ENCODE measurements at places on chromosomes 12 and 14.

- DNase-seq: peak; percentile 19
These were observed 1323.3 kb downstream of the LRFN5 start for GRCh38 chr14:42929806-42930480.

DNA sequence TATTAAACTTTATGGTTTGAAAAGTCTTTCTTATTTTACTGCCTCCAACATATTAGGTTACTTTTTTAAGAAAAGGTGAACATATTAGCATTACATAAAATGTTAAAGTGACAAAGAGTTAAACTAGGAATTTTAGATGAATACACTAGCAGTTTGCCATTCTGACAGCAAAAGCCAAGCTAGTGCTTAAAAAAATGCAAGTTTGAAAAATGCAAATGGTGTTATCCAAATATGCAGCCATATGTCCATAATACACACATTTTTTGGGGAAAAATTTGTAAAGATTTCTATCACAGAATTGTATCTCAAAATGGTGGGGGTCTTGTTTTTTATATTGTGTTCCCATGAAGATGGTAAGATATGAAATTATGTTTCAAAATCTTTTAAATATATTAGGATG lies 466.1 kb downstream of the FOXG1 start:
- no peak for DNase-seq

- DNase-seq: no peak
These were observed 643 bp upstream of the TAMALIN start for GRCh38 chr12:52005903-52006703.

GRCh38 chr14:72906316-72906715 lies 12.4 kb upstream of the DPF3 start:
- DNase-seq: no peak

DNA sequence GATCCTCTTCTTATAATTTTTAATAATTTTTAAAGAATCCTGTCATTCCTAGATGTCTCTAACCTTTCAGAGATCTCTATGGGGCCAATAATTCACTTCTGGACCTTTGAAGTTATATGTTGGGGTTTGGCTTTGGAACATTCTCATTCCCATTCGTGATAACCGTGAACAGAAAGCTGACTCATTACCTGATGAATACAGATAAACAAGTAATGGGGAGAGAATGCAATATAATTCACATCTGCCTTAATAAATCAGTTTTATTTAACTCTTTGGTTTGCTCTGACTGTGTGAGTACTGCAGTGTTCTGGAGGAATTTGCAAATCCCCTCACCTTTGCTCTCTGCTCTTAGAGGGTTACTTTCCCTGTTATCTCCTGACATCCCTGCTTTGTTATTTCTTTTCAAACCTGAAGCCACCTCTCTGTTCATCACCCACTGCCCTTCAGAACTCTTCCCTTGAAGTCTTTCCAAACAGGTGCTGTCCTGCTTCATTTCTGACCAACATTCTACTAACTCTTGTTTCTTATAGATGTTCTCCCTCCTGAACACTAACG lies 79.6 kb upstream of the SLC38A2 start:
- no peak for DNase-seq

GRCh38 chr12:24293549-24293948 lies 344.1 kb upstream of the SOX5 start:
- no peak for DNase-seq

DNA sequence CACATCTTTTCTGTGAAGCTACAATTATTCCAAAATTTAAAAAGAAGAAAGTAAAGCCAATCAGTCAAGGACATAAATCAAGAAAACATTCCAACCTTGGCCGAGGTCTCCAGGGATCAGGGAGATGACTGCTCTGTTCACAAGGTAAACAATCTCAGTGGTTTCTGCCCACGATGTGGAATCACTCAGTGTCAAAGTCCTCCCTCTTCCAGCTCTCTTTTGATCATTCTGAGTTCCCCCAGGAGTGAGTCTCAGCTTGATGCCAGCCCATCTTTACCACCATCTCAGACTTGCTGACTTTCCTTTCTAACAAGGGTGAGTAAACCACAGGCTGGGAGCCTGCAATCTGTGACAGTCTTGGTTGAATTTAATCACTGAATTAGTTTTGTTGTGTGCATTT lies 4.8 kb upstream of the SERPINA9 start:
- no peak for DNase-seq

DNA sequence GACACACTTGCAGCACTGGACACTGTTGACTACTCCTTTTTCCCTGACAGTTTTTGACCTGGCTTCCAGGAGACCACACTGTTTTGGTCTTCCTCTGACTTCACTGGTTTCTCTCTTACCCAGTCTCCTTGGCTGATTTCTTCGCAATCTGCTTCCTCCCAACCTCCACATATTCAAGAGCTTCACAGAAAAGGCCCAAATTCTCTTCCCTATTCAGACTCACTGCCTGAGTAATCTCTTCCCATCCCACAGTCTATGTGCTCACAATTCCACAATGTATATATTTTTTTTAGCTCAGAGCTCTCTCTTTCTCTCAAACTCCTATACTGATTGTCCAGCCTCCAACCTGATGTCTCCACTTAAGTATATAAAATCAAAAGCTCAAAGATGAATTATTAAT lies 115.4 kb downstream of the SINHCAF start:
- no peak for DNase-seq

DNA sequence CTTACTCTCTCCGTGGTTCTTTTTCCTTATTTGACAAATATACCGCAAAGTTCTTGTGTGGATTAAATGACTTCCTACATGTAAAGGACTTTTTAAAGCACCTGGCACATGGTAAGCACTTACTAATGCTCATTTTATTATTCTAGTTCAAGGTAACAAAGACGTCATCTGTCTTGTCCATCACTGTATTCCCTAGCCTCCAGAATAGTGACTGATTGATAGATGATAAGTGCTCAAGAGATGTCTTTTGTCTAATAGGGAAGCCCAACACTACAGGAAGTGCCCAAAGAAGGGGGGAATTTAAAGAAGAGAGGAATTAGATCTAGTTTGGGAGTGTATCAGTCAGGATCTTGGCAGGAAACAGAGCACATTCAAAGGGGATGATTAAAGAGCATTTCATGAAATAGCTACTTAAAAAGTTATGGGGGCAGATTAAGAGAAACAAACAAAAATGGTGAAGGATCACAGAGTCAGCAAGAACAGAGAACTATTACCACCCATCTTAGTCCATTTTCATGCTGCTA lies 151.9 kb downstream of the GXYLT1 start:
- DNase-seq: peak; percentile 29

- DNase-seq: no peak
These were observed 326.9 kb upstream of the SFSWAP start for GRCh38 chr12:131383741-131384543.

DNA sequence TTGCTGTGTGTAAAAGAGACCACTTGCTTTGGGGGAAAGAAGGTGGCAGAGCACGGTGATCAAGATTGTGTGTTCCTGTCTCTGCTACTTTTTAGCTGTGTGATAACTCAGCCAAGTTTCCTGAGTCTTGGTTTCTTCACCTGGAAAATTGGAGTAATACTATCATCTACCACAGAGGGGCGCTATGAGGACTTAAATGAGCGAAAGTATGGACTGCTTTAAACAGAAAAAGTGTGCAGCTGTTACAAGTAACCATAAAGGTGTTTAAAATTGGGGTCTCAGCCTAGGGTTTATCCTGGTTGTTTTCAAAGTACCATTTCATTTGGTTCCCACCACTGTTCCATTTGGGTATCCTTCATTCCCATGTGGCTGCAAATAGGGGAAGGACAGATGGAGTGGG lies 65.9 kb upstream of the WSCD2 start:
- DNase-seq: no peak

- DNase-seq: no peak
These were observed 31.9 kb downstream of the FOS start for GRCh38 chr14:75310295-75311111.

DNA sequence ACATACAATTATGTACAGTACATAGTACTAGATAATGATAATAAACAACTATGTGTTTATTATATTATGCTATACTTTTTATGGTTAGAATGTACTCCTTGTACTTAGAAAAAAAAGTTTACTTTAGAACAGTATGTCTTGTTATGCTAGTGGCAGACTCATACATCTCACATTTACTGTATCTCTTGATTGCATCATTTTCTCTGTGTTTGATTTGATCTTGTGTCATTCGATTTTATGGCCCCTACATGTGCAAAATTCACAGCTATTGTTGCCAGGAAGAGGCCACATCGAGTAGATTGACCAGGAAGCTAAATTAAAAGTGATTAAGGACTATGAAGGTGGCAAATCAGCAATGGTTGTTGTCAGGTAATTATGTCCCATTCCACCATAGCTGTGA lies 153.0 kb downstream of the PCNX1 start:
- no peak for DNase-seq

GRCh38 chr12:4115570-4115969 lies 158.0 kb upstream of the CCND2 start:
- DNase-seq: no peak

- DNase-seq: no peak
These were observed 342.6 kb upstream of the NAV3 start for GRCh38 chr12:77488041-77488620.
